ENCODE measurements at places on chromosomes 7 and 10.

DNA sequence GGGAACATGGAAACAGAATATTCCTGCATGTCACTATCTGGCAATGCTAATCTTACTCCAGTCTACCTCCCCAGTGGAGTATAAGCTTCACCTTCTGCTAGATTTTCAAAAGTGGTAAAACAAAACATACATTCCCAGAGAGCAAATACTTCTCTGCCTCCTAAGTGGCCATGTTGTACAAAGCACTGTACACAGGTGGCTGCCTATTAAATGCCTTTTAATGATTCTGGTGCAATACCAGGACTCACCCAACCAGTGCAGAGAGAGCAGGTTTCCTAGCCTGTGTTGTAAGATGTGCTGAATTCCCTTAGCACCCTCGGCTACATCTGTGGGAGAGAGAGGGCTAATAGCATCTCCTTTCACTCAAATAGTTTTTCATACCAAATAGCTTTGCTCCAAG lies 684.3 kb upstream of the NRP1 start:
- no peak for DNase-seq

GRCh38 chr7:111980725-111981124 lies 225.5 kb downstream of the DOCK4 start:
- DNase-seq, result no peak

DNA sequence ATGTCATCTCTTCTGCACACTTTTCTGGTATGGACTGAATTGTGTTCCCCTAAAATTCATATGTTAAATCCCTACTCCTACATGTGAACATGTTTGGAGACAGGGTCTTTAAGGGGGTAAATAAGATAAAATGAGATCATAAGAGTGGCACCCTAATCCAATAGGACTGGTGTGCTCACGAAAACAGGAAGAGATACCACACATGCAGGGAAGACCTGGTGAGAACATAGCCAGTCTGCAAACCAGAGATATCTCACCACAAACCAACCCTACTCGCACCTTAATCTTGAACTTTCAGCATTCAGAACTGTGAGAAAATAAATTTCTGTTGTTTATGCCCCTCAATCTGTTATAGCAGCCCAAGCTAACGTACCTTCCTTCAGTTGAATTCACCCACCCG lies 51.8 kb downstream of the VWDE start:
- DNase-seq, result no peak

- DNase-seq, result peak; percentile 55
These were observed 86.8 kb upstream of the KMT2C start for GRCh38 chr7:152522571-152523067.

DNA sequence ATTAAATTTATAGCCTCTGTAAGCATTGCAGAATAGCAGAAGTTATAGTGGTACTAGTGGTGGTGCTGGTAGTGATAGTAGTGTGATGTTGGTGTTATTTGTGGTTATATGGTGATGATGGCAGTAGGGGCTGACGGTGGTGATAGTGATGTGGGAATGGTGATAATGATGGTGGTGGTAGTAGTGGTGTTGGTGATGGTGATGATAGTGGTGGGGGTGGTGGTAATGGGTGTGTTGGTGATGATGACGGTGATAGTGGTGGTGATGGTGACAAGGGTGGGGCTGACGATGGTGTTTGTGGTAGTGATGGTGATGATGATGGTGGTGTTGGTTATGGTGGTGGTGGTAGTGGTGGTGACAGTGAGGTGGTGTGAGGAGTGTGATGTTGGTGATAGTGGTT lies 54.4 kb upstream of the MGAM2 start:
- no peak for DNase-seq

DNA sequence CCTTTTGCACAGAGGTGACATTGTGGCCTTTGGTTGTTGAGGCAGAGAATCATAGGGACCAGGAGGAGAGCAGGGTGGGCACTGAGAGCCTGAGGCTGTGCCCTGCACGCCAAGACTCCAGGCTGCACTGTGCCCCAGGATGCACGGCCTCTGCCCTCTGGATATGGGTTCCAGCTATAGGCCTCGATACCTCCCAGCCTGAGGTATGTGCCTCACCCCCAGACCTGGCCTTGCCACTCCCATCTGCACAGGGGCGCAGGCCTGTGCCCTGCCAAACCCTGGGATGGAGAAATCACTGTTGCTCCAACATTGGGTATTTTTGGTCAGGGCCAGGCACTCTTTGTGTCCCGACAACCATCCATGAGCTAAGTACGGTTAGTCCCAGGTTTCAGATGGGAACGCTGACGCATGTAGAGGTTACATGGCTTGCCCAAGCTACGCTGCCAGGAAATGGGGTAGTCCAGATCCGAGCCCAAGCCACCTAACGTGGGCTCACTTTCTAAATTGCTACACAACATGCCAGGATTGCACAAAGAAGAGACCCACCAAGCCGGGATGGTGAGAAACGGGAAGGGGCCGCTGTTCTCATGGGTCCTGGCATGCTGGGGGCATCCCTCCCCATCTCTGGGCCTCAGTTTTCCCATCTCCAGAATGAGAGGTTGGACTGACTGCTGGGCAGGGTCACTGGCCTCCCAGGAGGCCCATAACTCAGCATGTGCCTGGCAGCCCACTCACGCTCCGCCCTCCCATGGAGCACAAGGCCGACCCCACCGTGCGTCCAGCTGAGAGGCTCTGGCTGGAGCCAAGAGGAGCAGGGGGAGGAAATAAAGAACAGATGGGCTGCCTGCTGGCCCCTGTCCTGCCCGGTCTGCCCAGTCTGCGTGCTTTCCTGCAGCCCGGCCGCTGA lies 44.2 kb downstream of the ZCCHC24 start:
- no peak for DNase-seq

DNA sequence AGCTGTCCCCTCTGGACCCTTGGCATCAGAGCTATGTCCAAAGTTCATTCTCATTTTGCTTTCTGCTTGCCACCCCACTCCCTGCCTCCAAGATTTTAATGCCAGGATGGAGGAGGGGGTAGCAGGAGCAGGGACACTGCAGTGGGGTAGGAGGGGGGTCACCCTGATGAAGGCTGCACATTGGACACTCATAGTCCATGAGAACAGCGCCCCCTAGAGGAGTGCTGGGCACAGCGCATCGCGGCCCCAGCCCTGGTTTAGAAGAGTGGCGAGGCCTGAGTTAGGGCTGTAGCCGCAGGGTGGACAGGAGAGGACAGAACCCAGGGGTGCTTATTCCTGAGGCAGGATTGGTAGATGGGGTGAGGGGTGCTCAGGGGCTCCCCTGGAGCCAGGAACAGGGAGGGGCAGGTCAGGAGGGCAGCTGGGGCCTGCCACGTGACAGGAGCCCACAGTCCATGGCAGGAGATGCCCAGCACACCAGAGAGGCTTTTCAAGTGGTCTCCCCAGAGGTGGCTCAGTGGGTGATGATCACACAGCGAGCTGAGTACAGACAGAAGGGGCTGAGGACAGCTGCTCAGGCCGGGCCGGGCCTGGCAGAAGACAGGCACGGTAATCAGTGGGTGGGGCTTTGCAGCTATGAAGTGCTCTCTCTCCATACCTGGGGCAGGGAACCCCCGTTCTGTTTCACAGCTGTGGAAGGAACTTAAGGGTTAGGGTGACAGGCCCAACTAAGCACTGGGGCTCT lies 71.4 kb downstream of the NEURL1 start:
- DNase-seq, result no peak

GRCh38 chr10:113517901-113518260 lies 35.0 kb upstream of the HABP2 start:
- no peak for DNase-seq
